Fibroblast of mammary gland (primary cell): ENCODE measurements at places on chromosomes 5 and 9.

DNA sequence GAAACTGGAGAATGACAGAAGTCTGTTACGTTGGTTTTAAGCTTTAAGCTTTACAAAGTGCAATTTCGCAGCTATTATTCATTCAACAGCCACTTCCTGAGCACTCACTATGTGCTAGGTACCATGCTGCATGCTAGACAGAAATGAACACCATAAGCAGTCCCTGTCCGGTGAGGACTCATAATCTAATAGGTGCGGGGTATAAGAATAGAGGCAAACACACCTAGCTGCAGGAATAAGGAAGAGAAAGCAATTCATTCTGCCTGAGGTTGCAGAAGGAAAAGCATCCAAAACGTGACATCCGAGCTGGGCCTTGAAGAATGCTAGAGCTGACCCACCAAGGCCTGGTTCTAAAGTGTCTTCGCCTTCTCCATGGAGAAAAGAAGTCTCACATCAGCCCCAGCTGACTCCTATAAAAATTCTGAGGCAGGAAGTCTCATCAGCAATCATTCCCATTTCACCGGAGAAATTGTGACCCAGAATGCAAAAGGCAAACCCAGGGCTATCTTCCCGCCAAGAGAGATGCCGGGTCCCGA is 542 bp downstream of the FKBP15 start:
- DNase-seq, result no peak

DNA sequence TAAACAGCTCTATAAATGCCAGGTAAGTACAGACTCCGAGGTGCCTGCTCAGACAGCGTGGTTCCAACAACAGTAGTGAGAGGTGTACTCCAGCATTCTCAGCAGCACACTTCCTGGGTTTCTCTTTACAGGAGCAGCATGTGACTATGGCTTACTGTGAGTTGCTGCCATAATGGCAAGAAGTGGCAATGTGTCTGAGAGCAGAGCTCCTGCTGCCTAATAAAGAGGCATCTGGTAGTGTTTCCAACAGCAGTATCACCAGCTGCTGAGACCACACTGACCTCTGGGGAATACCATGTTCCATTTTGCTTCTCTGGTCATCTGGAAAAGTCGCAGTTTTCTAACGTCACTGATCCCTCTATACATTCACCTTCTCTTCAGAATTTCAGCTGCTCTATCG is 398.2 kb downstream of the SLCO4C1 start:
- no peak for DNase-seq

GRCh38 chr9:27489087-27489876 is 34.8 kb upstream of the IFNK start:
- no peak for DNase-seq

DNA sequence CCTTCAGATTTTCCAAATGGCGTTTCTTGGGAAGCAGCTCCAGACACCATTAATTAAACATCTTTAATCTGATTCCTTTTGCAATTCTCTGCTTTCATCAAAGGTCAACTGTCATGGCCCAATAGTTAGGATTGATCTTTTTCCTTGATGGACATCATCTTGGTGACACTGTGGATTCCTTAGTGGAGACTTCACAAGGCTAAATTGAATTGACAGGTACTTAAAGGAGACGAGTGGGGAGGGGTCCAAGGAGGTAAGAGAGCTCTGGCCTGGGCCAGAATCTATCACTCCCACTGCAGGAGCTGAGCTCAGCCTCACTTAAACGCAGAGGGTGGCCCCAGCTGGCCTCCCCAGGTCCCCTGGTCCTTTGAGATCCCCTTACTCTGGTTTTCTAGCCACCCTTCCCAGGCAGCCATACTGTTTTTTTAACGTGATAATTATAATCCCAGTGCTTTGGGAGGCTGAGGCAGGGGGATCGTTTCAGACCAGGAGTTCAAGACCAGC is 9.9 kb upstream of the HMCN2 start:
- DNase-seq, result no peak
